Hypothalamus (tissue), 51 donors: ENCODE measurements at places on chromosomes 13 and 19.

DNA sequence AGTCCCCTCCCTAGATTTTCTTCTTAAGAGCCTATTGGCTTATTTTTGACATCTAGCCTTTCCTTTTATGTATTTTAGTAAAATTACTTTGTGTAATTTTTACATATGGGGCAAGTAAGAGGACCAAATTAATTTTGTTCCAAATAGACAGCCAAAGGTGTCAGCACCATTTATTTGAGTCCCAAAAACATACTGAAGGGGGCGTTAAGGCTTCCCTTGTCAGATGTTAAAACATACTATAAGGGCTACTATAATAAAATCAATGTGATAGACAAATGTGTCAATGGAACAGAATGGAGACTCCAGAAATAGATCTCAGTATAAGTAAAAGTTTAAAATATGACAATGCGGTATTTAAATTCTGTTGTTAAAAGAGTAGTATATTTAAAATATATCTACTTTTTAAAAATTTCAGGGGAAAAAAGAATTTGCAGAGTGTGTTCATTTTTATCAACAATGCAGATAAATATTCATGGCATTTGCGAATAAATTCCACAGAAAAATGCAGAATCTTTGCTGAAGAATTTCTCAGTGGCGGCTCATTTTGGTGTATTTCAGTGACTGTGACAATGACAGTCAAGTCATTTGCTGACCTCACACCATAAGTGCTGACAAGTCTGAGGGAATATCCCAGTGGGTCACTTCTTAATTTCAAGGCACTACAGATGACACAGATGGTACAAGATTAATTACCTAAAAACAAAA lies 133.7 kb downstream of the MTUS2 start:
- no peak for DNase-seq

GRCh38 chr13:39965309-39965708 lies 309.8 kb downstream of the COG6 start:
- DNase-seq = no peak

DNA sequence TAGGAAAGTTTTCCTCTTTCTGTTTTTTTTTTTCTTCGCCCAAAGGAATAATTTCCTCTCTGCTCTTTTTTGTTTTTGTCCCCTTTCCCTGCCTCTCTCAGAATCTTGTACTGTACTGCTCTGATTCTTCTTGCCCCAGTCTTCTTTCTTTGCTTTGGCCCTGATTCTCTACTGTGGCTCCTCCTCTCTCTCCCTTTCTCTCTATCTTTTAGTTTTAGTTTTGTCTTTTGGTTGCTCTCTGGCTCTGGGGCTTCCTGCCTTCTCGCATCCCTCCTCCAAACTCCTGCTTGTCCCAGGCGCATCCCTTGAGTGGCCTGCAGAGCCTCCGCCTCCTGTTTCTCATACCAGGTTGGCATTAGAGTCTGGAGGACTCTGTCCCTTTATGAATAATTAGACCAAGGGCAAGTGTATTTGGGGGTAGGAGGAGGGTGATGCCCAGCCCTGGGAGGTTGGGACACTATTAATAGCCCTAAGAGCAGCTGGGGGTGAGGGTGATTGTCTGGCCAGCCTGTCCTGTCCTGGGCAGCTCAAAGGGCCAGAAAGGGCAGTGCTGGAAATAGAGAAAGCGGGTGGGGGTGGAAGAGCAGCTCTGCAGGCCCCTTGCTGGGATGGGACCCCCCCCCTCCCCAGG lies 39.1 kb downstream of the LYL1 start:
- peak; percentile 65 for DNase-seq

GRCh38 chr13:41601718-41602445 lies 144.5 kb downstream of the RGCC start:
- no peak for DNase-seq

- DNase-seq = no peak
These were observed 36.0 kb downstream of the URI1 start for GRCh38 chr19:29978080-29978479.

GRCh38 chr19:55901369-55902079 lies 30.6 kb downstream of the NLRP13 start:
- DNase-seq = no peak

GRCh38 chr13:35557475-35557874 lies 81.0 kb upstream of the MAB21L1 start:
- DNase-seq = no peak

DNA sequence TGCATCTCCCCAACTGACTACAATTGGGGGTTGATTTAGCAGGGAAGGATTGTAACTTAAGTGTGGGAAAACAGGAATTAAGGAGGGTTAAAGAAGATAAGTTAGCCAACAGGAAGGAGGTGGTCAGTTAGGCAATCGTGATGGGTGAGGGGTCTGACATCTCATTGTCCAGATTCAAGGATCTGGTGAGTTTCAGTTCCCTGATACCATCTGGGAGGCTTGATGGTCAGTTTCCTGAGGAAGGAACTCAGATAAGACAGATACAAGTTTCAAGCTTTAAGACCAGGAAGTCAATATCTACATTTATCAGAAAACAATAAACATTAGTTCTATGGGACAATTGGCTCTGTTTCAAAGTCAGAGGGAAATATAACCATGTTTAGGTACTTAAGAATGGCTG lies 601.8 kb downstream of the SLITRK6 start:
- no peak for DNase-seq
